Body of pancreas (tissue), 4 donors: ENCODE measurements at places on chromosomes 3 and 15. TPM values are rescaled to one million over a fixed set of nuclear protein-coding genes. Genes with fewer than 3 reads are reported as not detected.

DNA sequence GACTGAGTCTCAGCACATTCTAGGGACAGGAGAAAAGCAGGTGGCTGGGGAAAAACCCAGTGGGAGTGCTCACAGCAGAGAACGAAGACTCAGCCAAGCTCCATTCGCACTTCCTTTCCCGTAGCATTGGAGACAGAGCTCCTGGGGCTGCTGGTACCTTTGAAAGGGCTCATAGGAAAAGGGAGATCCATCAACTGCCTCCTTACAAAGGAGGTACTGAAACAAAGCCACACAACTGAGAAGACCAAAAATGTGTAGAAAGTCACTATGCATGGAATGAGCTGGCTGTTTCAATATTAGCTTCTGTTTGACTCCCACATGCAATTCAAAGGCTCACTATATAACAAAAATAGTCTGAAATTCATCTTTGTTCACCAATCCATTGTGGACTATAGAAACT lies 16.9 kb downstream of the STIMATE start:
- no peak overlapping the region for H3K4me3 ChIP-seq
- H3K36me3 ChIP-seq = no peaks in the 10 kb centered on the region
- DNase-seq = no peak
- H3K27ac ChIP-seq = no peak overlapping the region
- H3K4me1 ChIP-seq = no peaks in the 10 kb centered on the region

Gene KIF15
- not detected for total RNA-seq

GRCh38 chr3:69326855-69327300 lies 59.0 kb downstream of the FRMD4B start:
- H3K4me3 ChIP-seq = no peak overlapping the region
- no peaks in the 10 kb centered on the region for H3K4me1 ChIP-seq
- no peaks in the 10 kb centered on the region for H3K36me3 ChIP-seq
- H3K27me3 ChIP-seq = no peaks in the 10 kb centered on the region

Gene ATP2B2
- 0.52 TPM for total RNA-seq

DNA sequence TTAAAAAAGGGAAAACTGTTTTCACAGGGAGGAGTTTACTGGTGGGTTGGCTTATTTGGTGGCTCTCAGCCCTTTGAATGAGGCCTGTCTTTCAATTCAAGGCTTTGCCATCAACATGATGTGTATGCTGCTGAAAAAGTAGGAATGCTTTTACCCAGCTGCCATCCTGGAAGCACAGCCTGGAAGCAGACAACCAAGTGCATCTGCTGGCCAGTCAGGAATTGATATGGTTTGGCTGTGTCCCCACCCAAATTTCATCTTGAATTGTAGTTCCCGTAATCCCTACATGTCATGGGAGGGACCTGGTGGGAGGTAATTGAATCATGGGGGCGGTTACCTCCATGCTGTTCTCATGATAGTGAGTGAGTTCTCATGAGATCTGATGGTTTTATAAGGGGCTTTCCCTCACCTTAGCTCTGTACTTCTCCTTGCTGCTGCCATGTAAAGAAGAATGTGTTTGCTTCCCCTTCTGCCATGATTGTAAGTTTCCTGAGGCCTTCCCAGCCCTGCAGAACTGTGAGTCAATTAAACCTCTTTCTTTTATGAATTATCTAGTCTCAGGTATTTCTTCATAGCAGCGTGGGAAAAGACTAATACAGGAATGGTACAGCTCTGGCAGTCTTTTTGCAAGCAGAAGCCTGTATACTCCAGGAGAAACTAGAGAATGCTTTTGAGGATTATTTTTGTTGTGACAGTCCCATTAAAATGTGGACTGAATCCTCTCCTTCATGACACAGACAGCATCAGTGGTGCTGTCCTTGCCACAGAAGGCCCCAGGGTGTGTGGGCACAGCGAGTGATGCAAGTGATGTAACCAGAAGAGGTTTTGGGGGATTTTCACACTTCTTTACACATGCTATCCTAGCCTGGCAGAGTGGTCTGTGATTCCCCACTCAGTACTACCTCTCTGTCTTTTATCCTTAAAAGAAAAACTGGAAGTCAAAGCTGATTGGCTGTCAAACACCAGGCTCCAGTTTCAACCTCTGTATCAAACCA lies 20.0 kb downstream of the PLCL2 start:
- H3K27ac ChIP-seq = no peak overlapping the region
- no peaks in the 10 kb centered on the region for H3K27me3 ChIP-seq
- DNase-seq = no peak

GRCh38 chr3:146637871-146638270 lies 32.7 kb upstream of the PLSCR5 start:
- no peaks in the 10 kb centered on the region for H3K4me1 ChIP-seq
- H3K27me3 ChIP-seq = no peaks in the 10 kb centered on the region
- H3K36me3 ChIP-seq = no peaks in the 10 kb centered on the region

- H3K27me3 ChIP-seq = no peaks in the 10 kb centered on the region
- no peak for DNase-seq
Observed at GRCh38 chr3:101675709-101676215, 1.2 kb downstream of the ZBTB11 start.

Gene GRAMD1C
- 18.5 TPM for total RNA-seq

DNA sequence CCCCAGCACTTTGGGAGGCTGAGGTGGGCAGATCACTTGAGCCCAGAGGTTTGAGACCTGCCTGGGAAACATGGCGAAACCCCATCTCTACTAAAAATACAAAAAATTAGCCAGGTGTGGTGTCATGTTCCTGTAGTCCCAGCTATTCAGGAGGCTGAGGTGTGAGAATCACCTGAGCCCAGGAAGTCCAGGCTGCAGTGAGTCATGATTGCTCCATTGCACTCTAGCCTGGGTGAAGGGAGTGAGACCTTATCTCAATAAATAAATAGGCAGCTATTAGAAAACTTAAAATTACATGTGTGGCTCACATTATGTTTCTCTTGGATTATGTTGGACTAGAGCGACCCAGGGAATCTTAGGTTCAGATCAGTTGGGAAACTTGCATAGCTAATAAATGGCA lies 69.7 kb downstream of the RPLP1 start:
- no peaks in the 10 kb centered on the region for H3K27me3 ChIP-seq
- no peak overlapping the region for H3K4me3 ChIP-seq
- peak; percentile 26 for DNase-seq
- no peak overlapping the region for H3K27ac ChIP-seq

Gene ACSBG1
- total RNA-seq = not detected
